Stimulated activated CD4-positive, alpha-beta T cell treated with anti-CD3 and anti-CD28 coated beads, Interleukin-15, amount 100 ng/mL, for 48 hours (primary cell): ENCODE measurements at places on chromosomes 13 and 19.

DNA sequence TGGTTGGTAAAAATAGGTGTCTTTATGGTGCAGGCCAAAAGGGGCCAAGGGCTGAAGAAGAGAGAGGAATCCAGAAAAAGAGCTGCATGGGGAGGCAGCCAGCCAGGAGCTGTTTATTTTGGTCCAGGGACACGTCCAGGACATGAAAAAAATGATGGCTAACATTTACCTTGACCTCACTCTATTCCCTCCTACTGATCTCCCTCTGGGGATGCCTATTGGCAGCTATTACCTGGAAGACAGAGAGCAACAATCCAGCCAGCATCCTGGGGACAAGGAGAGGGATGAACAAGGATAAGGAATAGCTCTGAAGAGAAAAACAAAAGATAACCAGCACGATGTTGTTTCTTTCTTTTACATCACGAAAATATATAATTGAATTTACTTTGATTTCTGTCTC is 1599.6 kb downstream of the SLITRK5 start:
- no peak for DNase-seq

DNA sequence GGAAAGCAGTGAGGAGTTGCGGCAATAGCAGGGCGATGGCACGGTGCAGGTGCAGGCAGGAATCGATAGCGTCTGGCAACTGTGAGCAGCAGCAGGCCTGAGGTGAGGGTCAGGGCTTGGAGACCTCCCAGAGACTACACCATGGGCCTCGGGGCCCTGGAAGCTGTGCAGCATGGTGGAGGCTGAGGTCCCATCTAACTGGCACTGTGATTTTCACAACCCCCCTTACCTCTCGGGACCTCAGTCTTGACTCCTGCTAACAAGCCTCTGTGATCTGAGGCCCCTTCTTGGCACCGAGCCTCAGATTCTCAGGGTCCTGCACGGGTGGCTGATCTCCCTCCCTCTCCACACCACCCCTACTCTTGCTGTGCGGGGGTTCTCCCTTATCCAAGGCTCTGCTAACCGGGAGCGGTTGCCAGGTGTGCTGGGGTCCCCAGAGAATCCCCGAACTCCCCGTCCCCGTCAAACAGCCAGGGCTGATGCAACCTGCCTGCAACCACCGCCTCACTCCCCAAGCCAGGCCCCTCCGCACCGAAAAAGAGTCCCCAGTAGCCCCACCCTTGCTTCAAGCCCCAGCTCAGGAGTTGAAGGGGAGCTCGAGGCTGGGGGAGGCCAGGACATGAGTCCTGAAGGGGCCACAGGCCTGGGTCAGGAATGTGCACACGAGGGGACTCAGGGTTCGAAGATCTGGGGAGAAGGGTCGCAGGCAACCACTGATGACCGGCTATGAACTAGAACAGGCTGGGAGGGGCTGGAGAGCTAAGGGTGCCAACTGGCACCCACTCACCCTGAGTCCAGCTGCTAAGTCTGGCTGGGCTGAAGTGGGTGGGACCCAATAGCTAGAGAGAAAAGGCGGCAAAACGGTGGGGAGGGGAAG is 4.8 kb upstream of the ATF5 start:
- DNase-seq, result no peak

- no peak for DNase-seq
Observed at GRCh38 chr13:95677564-95678266, 776 bp downstream of the DNAJC3 start.

- DNase-seq, result no peak
Observed at GRCh38 chr13:44905556-44905955, 83.7 kb downstream of the NUFIP1 start.
